D341Med (cell line): ENCODE measurements at places on chromosomes 6 and 20.
A peak's percentile ranks its signal among the peaks of the same experiment; 100 is the strongest.

DNA sequence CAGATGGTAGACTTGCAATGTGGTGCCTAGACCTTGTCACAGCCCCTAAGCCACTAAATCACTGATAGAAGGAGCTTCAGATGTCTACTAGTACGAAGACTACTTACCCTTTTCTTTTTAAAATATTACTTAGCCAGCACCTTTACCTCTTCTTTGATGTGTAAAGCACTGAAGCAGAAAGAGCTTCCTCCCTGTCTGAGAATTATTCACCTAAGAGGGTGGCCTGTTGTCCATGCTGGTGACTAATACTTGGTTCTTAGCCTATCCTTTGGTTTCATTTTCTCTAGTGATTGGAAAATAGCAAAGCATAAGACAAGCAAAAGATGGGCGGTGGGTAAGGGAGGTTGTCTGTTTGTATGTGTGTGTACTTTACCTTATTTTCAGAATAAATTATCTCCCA, 794.6 kb downstream of the TFAP2A start:
- DNase-seq: no peak

GRCh38 chr6:36368421-36368820, 19.0 kb downstream of the ETV7 start:
- no peak for DNase-seq

DNA sequence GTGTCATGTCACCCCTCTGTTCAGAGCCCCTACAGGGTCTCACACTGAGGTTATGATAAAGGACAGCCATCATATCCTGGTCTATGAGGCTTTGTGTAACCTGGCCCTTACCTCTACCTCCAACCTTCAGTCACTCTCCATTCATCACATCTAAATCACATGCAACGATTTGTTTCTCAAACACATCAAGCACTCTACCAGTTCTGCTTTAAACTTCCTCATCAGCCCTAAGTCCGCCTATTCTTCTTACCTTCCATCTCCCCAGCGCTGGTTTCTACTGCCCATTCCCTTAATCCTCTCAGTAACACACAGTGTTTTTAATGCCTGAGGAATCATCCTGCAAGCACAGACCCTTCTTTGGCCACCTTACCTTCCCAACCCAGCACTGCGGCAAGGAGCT, 17.9 kb upstream of the BACH2 start:
- no peak for DNase-seq

DNA sequence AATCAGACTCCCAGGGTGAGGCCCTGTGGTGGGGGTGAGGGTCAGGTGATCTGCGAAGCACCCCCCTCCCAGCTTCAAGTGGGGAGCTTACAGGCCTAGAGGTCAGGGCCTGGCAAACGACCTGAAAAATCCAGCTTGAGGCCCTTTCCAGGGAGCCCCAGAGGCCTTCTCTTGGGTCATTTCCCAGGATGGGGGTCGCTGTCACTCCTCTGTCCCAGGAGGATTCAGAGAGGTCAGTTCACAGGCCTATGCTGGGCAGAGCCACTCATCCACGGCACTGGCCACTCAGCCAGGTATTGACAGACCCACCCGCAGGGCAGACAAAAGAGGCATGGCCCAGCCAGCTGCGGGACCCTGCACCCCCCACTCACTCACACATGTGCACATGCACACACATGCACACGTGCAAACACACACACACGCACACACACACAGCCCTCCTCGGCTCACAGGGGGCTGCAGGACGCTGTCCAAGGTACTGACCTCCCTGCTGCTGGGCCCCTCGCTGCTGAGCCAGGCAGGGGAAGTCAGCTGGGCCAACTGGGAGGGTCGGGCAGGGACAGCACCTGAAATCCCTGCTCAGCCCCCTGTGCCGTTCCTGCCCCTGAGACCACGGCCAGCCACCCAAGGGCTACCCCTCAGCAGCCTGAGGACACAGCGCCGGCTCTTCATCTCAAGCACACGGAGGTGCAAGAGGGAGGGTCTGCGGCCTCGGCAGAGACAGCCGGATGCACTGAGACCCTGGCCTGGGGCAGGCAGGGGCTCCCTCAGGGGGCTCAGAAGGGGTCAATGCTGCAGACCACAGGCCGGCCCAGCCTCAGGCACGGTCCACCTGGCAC, 113.8 kb downstream of the TAF4 start:
- no peak for DNase-seq

DNA sequence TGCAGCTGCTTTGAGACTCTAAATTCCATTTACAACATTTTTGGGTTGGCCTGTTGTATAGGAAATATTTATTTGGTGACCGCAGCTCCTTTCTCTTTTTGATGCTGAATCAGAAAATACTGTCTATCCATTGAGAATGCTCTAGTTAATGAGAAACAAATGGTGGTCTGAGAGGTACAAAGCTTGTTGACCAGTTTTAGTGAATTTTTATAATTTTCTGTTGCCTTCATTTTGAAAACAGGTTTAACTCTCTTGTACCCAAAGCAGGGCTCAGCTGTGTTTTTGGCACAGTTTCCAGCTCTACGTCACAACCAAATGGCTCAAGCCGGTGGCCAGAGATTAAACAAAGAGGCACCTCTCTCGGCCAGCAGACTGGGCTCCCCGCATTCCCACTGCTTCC, 113.2 kb downstream of the FNDC1 start:
- DNase-seq: no peak

- no peak for DNase-seq
Observed at GRCh38 chr6:168377856-168378832, 58.6 kb upstream of the DACT2 start.

DNA sequence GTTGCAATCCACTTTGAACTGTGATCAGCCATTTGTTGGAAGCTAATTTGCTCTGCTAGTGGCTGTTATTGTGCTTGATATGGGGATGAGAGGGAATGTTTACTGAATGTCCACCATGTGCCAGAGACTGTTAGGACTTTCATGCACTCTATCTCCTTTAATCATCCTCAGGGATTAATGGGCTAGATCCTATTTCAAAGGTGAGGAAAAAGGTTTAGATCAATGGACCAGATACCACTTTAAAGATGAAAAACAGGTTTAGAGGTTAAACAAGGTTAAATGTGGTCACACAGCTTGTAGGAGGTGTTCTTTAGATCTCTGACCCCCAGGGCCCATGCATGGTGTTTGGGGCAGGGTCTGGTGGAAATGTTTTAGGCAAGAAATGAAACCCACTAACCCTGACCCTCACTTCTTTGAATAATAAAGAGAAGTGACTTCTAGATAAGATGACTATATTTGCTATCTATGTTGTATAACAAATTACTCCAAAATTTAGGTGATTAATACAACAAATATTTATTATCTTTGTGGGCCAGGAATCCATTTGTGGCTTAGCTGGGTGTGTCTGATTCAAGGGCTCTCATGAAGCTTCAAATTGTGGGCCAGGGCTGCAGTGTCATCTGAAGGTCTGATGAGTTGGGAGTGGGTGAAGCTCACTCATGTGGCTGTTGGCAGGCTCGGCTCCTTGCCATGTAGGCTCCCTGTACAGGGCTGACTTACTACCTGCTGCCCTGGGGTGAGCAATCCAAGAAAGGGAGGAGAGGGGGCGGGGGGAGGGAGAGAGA, 127.8 kb upstream of the FOXA2 start:
- no peak for DNase-seq

- no peak for DNase-seq
Observed at GRCh38 chr6:109304284-109305015, 77.8 kb downstream of the CD164 start.

- no peak for DNase-seq
Observed at GRCh38 chr6:169896826-169897456, 145.5 kb downstream of the ERMARD start.

DNA sequence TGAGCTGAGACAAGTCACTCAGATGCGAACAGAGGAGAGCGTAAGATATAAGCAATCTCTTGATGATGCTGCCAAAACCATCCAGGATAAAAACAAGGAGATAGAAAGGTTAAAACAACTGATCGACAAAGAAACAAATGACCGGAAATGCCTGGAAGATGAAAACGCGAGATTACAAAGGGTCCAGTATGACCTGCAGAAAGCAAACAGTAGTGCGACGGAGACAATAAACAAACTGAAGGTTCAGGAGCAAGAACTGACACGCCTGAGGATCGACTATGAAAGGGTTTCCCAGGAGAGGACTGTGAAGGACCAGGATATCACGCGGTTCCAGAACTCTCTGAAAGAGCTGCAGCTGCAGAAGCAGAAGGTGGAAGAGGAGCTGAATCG, 9.5 kb upstream of the SNRNP48 start:
- no peak for DNase-seq

DNA sequence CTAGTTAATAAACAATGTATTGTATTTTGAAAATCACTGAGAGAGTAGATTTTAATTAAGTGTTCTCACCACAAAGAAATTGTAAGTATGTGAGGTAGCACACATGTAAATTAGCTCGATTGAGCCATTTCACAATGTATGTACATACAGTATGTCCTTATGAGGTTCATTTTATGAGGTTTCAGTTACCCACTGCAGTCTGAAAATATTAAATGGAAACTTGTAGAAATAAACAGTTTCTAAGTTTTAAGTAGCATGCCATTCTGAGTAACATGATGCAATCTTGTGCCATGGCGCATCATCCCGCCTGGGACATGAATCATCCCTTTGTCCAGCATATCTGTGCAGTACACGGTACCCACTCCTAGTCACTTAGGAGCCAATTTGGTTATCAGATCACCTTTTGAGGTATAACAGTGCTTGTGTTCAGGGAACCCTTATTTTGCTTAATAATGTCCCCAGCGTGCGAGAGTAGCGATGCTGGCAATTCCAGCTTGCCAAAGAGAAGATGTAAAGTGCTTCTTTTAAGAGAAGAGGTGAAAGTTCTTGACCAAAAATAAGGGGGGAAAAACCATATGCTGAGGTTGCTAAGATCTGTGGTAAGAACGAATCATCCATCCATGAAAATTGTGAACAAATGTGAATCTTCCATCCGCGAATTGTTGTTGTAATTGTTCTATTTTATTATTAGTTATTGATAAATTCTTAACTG, 64.7 kb downstream of the KCNS1 start:
- no peak for DNase-seq

- DNase-seq: no peak
Observed at GRCh38 chr6:3343089-3343883, 84.5 kb downstream of the PSMG4 start.

- DNase-seq: no peak
Observed at GRCh38 chr20:47031004-47031403, 136.4 kb downstream of the EYA2 start.

DNA sequence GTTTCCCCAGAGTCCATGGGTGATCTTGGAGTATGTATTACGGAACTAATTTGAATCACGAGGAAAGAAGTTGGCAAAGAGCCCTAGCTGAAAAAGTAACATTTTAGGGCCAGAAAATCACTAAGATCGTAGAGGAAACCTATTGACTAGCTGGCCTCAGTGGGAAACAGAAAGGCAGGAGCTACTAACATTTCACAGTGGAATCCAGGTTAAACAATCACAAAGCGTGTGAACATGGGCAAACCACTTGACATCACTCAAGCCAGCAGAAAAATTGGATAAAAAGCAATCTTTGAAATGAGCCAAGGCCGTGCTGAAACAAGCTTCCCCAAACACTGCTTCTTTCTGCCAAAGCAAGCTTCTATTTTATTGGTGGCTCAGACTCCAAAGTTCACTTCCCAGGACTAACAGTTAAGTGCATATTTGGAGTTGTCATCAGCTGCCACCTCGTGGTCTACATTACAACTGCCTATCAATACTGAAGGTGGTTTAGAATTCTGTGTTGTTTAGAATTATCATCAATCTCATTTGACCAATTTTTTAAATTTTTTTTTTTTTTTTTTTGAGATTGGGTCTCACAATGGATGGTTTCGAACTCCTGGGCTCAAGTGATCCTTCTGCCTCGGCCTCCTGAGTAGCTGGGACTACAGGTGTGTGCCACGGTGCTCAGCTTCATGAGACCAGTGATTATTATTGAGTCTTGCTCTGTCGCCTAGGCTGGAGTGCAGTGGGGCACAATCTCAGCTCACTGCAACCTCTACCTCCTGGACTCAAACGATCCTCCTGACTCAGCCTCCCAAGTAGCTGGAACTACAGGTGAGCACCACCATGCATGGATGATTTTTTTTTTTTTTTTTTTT, 10.6 kb downstream of the RPS10 start:
- DNase-seq: no peak

DNA sequence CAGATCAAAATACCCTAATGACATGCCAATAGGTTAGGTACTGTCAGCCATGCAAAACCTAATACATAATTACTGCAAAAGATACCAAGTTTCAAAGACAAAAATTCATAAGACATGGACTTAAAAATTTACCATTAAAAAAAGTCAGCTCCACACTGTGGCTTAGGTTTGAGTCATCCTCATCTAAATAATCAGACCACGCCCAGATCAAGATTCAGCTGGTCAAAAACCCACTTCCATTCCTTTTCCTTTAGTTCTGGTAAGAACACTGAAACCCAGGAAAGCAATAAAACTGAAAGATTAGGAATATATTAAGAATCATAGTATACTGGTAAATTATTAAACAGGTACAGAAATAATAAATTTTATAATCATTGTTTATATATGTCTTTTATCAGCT, 81.0 kb upstream of the ASF1A start:
- DNase-seq: no peak

GRCh38 chr6:168452685-168453377, 11.8 kb downstream of the SMOC2 start:
- no peak for DNase-seq

DNA sequence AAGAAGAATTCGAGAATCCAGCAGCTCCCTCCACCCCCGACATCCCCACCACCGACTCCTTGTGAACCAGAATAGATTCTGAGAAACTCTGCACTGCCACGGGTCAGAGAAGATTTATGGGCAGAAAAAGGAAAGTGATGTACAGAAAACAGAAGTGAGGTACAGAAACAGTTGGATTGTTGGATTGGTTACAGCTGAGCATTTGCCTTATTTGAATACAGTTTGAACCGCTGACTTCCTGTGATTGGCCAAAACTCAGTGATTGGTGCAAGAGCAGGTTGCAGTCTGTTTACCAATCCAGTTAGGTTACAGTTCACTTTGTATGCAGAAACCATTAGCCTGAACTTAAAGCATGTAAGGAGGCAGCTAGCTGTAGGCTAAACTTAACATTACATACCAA, 131.2 kb upstream of the HDDC2 start:
- DNase-seq: no peak

GRCh38 chr6:43570876-43571441, 4.9 kb downstream of the XPO5 start:
- no peak for DNase-seq

GRCh38 chr20:58076405-58076804, 152.0 kb downstream of the ANKRD60 start:
- DNase-seq: peak; percentile 6

- DNase-seq: no peak
Observed at GRCh38 chr6:28258877-28259777, at the start of gene NKAPL. Gene NKAPL, plus strand, starts transcription at chr6:28259297. Its CDS starts 75 bp downstream, at chr6:28259372.
